ENCODE measurements at places on chromosomes 1 and 21.
A peak's percentile ranks its signal among the peaks of the same experiment; 100 is the strongest.

GRCh38 chr1:108842525-108843181 is 14.2 kb downstream of the AKNAD1 start:
- DNase-seq, result no peak

- DNase-seq, result no peak
These were observed 15.1 kb upstream of the FMO1 start for GRCh38 chr1:171233183-171233582.

DNA sequence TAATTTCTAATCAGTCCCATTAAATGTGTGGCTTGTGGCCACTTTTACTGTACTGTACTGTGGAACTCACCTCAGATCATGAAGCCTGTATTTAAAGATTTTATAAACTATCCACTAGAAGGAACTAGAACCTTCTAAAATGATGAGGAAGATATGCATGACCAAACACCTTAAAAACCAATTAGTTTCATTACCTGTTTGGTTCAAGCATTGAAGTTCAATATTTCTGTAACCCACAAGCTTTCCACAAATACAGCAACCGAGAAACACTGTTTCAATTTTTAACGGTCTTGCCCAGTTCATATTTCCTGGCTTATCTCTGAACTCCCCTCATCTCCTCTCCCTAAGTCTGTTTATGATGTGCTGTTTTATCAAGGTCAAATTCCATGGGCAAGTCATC is 264.3 kb upstream of the PLD5 start:
- no peak for DNase-seq

- no peak for DNase-seq
These were observed 90.3 kb downstream of the NID1 start for GRCh38 chr1:235974616-235975015.

DNA sequence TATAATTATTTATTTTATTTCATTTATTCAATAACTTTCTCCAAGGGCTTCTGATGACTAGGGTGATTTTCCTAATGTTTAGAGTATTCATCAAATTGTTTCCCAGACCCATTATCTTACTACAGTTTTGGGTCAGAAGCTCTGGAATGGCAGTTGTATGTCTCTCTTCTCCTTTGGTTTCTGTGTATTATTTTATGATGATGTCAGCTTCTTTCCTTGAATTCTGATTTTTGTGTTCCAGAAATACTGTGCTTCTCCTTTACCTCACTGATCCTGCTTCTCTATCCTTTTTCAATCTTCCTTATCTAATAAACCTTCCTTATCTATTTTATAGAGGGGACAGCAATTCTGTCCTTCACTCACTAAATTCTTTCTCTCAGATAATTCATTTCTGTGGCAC is 48.8 kb downstream of the LRRC8B start:
- DNase-seq, result no peak

DNA sequence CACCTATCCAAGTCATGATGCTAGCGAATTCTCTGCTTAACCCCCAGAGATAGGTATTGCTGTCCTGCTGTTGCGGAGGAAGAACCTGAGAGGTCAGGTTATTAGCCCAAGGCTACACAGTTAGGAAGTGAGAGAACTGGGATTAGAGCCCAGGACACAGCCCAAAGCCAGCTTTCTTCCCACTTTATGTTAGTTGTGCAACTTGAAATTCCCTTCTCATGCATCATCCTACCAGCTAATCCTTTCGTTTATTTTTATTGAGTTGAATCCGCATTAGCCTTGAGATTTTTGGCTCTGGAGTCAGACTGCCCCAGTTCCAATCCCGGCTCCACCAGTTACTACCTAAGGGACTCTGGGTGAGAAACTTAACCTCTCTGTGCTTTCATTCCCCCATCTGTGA is 65.4 kb downstream of the PLEKHA6 start:
- DNase-seq, result no peak

DNA sequence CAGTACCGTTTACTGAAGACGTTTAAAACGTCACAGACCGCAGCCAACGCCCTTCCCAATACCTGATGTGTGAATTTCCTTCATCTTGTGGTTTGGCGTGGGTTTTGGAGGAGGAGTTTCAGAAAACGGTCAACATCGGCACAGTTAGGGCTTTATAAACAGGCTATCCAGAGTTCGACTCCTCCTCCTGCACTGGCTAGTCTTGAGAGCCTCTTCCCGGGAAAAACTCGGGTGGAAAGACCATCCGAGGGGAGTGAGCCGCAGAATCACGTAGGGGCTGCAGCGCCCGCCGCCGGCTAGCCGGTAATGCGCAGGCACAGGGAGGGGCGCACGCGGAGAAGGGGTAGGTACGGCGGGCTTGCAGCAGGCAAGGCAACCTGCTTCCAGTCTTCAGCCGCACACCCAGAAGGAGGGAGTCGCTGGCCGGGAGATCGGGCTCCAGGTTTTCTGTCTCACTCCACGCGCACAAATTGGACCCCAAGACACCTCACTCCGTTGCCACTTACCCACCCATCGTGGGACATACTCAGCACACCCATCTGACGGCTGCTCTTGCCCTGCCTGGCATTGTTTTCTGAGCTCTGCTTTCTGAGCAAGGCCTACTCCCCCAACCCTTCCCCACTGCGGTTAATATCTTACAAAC is 25.4 kb downstream of the SLC19A2 start:
- DNase-seq, result peak; percentile 48

GRCh38 chr1:12433323-12434053 is 184.5 kb downstream of the DHRS3 start:
- no peak for DNase-seq

- DNase-seq, result peak; percentile 87
These were observed 37.2 kb downstream of the LRRC8C start for GRCh38 chr1:89670163-89670562.

- no peak for DNase-seq
These were observed 89.5 kb downstream of the CCDC30 start for GRCh38 chr1:42552636-42553035.

DNA sequence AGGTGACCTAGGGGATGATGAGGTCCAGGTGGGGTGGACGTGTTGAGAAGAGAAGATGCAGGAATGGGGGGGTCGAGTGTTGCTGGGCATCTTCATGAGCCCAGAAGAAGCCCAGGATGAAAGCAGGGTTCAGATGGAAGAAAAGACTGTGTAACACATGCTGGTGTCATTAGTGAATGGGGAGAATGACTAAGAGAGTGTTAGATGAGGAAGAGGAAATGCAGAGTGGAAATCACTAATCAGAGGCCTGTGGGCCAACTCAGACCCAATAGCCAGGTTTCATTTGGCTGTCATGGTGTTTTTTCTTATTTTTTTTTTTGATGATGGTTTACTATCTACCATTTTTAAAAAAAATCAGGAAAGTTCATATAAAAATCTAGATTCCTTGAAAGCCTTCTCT is 180.8 kb upstream of the CAMK1G start:
- DNase-seq, result no peak

DNA sequence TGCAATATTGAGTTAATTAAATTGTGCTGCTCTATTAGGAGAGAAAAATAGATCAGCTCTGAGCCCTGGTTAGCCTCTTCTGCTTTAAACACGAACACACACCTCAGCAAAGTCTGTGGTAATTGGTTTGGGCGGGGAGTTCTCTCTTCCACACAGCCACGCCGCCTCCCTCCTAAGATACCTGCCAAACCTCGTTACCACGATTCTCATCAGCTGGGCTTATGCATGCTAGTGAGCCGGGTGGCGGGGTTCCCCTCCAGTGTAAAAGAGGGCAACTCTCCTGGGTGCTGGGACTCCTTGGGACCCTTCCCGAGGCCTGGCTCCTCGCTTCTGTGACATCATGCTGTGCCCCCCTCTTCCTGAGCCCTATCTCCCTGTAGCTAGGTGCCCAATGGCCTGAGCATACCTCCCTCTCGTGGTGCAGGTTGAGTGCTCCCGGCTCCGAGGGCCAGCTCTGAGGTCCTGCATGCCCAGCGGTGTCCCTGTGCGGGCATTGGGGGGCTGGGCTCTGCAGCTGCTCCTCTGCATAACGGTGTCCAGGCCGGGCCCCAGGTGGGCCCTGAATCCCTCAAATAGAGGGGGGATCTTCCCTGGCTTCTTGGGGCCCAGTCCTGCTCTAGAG is 182.9 kb downstream of the PRDM16 start:
- DNase-seq, result no peak

DNA sequence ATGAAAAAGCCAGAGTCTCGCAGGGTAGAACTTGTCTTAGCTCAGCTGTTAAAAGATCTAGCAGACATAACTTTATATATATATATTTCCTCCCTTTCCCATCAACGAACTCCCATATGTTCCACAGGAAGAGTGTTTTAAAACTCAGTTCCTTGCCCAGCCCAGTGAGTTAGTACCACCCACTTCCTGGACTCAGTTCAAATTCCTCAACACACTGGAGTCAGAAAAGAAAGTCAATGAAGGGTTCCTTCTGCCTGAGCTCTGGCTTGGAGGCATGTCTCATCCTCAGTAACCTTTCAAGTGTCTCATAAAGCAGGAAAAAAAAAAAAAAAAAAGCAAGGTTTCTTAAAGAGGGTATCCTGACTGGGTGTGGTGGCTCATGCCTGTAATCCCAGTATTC is 15.6 kb downstream of the TPM3 start:
- no peak for DNase-seq

- DNase-seq, result no peak
These were observed 12.9 kb downstream of the MORN1 start for GRCh38 chr1:2378441-2378851.

DNA sequence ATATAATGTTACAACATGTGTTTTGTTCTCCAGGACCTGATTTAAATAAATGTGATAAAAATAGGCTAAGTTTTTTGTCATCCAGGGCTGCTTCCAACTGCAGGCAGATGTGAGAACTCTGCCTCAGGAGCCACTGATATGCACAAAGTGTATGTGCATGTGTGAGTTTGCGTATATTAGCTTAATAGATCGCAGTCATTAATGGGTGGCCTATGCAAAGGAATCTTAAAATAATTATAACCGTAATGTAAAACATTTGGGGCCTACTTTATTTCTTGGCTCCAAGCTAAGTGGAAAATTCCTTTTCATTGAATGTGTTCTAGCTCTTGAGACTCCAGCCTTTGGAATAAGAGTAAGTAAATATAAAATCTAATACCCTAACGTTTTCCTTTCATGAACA is 16.8 kb downstream of the DHX9 start:
- DNase-seq, result no peak

DNA sequence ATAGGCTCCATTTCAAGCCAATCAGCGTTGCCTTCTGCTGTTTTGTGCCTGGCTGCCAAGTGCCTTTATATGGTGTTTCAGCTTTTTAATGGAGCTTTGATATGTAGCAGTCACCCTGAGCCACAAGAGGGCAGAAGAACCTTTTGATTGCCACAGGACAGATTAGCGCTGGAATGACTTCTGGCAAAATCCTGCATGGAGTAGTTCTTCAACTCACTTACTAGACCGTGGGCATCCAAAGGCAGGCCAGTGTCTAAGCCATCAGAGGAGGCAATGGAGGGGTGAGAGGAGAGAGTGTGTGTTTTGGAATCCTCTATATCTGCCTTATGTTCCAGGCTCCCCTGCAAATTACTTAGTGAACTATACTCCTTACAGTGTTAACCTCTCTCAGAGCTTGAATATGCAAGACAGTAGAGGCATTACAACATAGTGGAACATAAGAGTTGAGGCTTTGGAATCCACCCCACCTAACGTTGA is 56.2 kb downstream of the ST3GAL3 start:
- DNase-seq, result peak; percentile 48

DNA sequence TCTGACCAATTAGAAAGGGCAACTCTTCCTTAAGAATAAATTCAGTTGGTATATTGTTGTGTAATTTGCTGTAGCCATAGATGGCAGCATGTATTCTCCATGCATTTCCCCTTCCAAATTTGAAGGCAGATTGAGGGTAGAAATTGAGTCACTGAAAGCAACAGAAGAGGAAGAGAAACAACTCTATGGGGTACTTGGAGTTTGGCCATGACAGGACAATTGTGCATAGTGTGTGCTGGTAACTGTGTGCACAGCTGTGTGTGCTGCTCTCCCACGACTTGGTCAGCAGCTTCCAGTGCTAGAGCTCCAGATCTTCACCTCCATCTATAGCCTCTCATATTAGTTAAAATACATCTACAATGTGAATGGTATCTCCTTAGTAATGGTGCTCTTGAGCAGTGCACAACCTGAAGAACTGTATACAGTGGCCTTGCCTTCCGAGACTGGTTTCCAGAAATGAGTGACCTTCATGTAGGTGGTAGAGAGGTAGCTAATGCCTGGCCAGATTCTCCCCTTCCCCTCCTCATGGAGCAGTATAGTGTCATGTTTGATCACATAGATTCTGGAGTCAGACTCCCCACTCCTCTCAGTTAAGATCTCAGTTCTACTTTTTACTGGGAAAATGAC is 882 bp upstream of the FCAMR start:
- DNase-seq, result no peak

GRCh38 chr1:41498391-41498790 is 13.9 kb upstream of the EDN2 start:
- DNase-seq, result no peak

- DNase-seq, result no peak
These were observed 42.4 kb downstream of the PKNOX1 start for GRCh38 chr21:43016728-43017127.

DNA sequence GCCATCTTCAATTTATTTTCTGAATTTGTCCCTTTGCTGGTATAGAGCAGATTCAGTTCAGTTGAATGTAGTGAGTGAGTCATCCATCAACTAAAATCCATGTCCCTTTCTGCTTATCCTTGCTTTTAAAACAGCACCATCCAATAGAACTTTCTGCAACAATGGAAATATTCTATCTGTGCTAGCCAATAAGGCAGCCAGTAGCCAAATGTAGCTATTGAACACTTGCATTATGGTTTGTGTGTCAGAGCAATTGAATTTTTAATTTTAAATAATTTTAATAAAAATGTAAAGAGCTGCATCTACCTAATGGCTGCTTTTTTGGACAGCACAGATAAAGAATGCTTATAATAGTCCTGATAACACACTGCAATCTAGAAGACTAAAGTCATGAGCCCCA is at the start of gene GJA9:
TSS of gene GJA9 (minus strand) at position 101 of the 400 bp plus-strand sequence. CDS start 5,489 bp downstream, outside the sequence.
- no peak for DNase-seq

GRCh38 chr1:248243204-248243603 is 12.0 kb downstream of the OR2M4 start:
- peak; percentile 22 for DNase-seq

DNA sequence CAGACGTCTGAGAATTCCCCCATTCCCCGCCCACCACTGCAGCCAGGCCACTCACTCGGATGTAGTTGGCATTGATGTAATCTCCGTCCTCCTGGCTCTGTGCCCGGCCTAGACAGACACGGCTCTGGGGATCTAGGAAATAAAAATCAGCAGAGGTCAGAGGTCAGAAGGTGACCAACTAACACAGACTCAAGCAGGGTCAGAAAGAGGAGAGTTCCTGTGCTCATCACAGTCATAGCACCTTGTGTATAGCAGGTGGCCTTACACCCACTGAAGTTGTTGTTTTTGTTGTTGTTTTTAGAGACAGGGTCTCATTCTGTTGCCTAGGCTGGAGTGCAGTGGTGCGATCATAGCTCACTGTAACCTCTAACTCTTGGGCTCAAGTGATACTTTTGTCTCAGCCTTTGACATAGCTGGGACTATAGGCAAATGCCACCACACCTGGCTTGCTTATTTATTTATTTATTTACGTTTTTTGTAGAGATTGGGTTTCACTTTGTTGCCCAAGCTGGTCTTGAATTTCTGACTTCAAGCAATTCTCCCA is 4.9 kb downstream of the PTPN7 start:
- peak; percentile 21 for DNase-seq

DNA sequence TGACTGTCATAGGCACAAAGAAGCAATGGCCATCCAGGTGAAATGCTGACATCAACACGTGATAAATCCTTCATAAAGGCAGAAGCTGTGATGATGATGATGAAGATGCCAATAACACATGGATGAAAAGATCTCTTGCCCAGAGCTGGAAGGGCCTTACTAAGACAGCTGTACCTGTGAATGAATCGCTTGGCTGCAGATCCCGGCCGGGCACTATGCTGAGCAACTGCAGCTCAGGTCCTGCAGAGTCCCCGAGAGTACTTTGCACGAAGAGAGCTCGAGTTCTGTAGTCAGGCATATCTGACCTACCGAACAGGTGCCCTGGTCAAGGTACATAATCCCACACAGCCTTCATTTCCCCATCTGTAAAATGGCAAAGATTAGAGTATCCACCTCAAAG is 48.8 kb downstream of the PGBD5 start:
- no peak for DNase-seq

All from CD4-positive, alpha-beta T cell treated with Interleukin-4 for 1 hour (primary cell).